ENCODE measurements at places on chromosomes 5 and 9. TPM values are rescaled to one million over a fixed set of nuclear protein-coding genes. Genes with fewer than 3 reads are reported as not detected.

The CTSV gene
- 0.21 TPM for total RNA-seq

The MSX2 gene
- total RNA-seq = not detected

DNA sequence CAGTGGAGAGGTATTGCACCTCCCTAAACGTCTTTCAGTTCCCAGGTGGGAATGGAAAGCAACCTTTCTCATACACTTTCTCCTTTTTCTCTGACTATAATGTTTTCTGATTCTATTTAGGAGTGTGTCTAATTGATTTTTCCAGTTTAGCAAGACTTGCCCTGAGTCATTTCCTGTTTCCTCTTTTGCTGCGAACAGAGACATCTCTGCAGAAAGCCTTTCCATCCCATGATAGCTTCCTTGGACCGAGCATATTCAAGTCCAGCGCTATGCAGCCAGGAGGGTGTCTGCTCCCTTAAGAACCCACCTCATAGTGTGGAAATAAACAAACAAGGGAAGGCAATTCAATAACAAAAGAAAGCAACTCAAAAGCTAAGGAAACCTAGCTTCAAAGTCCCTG, 60.0 kb upstream of the CDH6 start:
- DNase-seq = no peak

GRCh38 chr5:139705191-139705590, 57.0 kb downstream of the CXXC5 start:
- no peak for DNase-seq

DNA sequence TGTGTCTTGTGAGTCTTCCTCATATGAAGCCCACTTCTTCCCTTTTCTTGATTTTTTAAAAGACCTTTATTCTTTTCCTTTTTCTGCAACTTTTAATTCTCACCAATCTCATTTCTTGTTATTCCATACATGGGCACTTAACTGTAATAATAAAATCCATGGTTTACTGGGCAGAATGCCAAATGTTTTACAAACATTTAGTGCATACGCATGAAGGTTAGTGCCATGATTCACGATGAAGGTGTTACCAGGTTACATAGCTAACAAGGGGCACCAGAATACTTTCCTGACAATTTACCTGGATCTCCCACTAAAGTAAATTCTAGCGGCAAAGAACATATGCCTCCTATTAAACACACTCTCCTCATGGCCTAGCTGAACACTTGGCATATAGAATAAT, 28.5 kb downstream of the MAN2A1 start:
- no peak for DNase-seq

Measured in GM12878 (cell line).